Activated T-cell treated with anti-CD3 and anti-CD28 coated beads, Interleukin-2, amount 50 U/mL, for 24 hours (primary cell): ENCODE measurements at places on chromosomes 4 and X.

GRCh38 chr4:158521484-158522088 is at the start of gene RXFP1:
RXFP1 (plus strand) TSS chr4:158521882; CDS start chr4:158521977, 95 bp downstream.
- no peak for DNase-seq

- no peak for DNase-seq
Measured at GRCh38 chr4:54861201-54861600, 203.4 kb downstream of the KIT start.

- DNase-seq, result no peak
Measured at GRCh38 chrX:123740006-123740405, 7.2 kb upstream of the THOC2 start.

- no peak for DNase-seq
Measured at GRCh38 chr4:165628572-165628971, 244.5 kb upstream of the TLL1 start.

DNA sequence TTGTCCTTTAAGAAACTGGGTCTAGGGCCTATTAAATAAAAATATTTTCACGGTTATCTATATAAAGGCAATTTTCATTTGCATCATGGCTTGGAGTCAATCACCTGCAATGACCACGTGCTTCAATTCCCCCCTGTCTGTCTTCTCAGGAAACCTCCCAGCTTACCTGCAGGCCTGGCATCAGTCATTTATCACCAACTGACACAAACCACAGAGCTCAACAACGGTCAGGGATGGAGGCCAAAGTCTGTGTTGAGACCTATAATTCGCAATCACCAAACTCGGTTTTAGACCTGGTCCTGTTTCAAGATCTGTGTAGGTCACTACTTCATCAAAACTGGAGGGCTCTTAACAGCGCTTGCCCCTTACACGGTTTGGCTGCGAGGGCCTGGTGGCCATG is 1.9 kb downstream of the SLC9A7 start:
- DNase-seq, result no peak
